Foreskin keratinocyte (primary cell): ENCODE measurements at places on chromosomes 7 and 10. TPM values are rescaled to one million over a fixed set of nuclear protein-coding genes. Genes with fewer than 3 reads are reported as not detected.

Gene CTAGE8
- 4.7 and 5.1 TPM in 2 replicates for total RNA-seq

Gene EFCAB10
- total RNA-seq, result 0.18 and 0.31 TPM in 2 replicates

Gene MYL7
- total RNA-seq, result not detected in 2 replicates

Gene AUTS2
- total RNA-seq, result 7.4 and 9.8 TPM in 2 replicates

Gene CARD11
- total RNA-seq, result 22.3 and 27.7 TPM in 2 replicates

Gene BTBD16
- 0.48 and 0.53 TPM in 2 replicates for total RNA-seq

Gene CYP26A1
- total RNA-seq, result not detected in 2 replicates

Gene TFAM
- total RNA-seq, result 34.9 and 51.5 TPM in 2 replicates

Gene EPDR1
- 0.11 TPM in 1 of 2 replicates, not detected in the other for total RNA-seq
